ENCODE measurements at places on chromosomes 4 and X.

GRCh38 chr4:168388890-168389289, 70.3 kb upstream of the DDX60 start:
- DNase-seq = peak; percentile 15

- no peak for DNase-seq
Measured at GRCh38 chr4:73036123-73036522, 33.4 kb downstream of the COX18 start.

DNA sequence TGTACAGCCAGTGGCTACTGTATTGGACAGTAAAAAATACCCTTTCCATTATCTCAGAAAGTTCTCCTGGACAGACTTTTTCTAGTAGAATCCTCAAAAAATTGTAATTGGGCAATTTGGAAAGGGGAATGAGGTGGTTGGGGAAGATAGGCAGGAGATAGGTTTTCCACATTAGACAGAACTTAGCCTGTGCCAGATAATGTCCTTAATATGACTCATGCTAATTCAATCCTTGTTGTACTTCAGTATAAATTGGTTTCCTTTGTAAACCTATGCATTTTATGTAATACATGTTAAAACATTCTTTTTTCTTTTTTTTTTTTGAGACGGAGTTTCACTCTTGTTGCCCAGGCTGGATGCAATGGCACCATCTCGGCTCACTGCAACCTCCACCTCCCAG, 8.9 kb downstream of the EIF4E start:
- DNase-seq = peak; percentile 68

GRCh38 chrX:14865201-14865600, 7.7 kb downstream of the FANCB start:
- peak; percentile 52 for DNase-seq

DNA sequence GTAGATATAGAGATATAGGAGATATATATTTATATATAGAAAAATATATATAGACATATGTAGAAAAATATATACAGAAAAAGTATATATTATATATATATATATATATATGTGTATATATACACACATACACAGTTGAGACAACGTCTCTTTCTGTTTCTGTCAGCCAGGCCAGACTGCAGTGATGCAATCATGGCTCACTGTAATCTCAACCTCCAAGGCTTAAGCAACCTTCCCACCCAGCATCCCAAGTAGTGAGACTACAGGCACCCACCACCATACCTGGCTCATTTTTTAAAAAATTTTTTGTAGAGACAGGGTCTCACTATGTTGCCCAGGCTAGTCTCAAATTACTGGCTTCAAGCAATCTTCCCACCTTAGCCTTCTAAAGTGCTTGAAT, 426.3 kb downstream of the GPM6A start:
- peak; percentile 55 for DNase-seq

DNA sequence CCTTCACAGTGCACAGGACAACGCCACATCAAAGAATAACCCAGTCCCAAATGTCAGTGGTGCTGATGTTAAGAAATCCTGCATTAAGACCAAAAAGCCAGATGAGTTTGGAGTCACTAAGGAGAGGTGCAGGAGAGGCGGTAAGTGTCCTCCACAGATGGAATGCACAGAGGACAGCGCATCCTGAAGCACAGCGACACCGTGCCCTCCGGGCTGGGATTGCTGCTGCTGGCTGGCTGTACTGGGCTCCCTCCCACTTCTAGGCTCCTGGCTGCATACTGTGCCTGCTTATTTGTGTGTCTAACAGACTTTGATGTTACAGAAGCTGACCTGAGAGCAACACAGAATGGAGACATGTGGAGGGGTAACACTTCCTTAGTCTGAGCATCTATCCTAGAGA, 325.6 kb upstream of the BOD1L1 start:
- no peak for DNase-seq

GRCh38 chrX:49312176-49312575, 8.7 kb downstream of the GAGE10 start:
- no peak for DNase-seq

Data from amniotic epithelial cell (primary cell).